Natural killer cell (primary cell): ENCODE measurements at places on chromosomes 3 and 15.
A peak's percentile ranks its signal among the peaks of the same experiment; 100 is the strongest.

GRCh38 chr3:39101022-39101689 is 6.3 kb downstream of the GORASP1 start:
- no peak for DNase-seq

GRCh38 chr15:64767203-64767602 is 8.2 kb downstream of the RBPMS2 start:
- peak; percentile 39 for DNase-seq

- no peak for DNase-seq
Observed at GRCh38 chr3:49161808-49162530, 4.2 kb downstream of the CCDC71 start.

GRCh38 chr3:196177567-196177966 is 33.6 kb downstream of the ZDHHC19 start:
- no peak for DNase-seq

- DNase-seq: no peak
Observed at GRCh38 chr3:112117841-112118571, 15.0 kb downstream of the GCSAM start.

GRCh38 chr3:34382859-34383258 is 584.4 kb downstream of the PDCD6IP start:
- DNase-seq: no peak

DNA sequence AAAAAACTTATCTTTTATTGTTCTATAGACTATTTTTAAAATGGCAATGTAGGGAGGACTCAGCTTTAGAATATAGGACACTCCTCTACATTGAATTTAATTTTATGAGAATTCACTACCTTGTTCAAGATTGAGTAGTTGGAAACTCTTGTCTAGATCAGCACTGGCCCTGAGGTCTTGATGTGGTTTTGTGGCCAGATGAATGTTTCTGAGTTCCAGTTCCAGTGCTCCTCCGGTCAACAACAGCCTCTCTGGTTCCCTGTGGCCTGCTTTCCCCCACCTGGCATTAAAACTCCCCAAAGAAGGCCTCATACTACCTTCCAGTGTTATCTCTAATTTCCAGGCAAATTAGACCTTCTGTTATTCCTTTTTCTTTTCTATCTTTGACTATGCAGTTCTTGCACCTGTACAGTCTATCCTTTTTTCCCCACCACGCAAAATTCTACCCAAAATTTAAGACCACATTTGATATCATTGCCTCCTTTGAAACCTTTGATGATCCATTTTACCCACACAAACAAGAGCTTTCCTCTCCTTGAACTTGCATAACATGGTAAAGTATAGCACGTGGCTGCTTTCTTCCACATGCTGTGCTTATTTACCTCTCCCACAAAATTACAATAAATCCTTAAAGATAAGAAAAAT is 9.6 kb upstream of the ANP32A start:
- DNase-seq: no peak

DNA sequence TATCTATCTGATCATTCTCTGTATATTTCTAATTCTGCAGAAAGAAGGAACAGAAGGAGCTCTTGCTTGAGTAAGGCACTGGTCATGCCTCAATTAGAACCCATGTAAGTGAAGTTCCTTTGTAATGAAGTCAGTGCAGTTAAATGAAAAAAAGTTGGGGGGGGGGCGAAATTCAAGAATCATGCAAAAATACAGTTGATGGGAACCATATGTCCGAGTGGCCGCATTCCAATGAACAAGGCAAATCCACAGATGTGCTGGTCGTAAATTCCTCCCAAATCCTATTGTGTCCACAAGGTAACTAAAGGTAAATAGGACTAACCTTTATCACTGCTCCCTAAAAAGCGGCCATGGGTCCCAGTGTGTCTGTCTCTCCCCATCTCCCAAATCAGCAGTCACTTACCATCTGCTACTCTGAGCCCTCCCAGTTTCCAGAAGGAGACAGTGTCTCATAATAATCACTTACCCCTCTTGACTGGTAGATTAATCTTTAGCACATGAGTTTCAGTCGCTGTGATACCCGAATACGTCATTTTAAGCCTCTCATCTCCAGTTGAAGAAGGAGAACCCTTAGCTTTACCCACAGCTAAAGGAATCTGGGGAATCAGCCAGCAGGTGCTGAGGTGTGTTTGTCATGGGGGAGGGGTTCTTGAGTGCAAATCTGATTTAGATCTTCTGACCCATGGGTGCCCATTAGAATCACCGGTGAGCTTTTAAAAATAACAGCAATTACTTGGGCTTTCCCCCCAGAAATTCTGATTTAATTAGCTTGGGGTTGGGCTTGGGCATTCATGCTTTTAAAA is 56.3 kb upstream of the EPHB3 start:
- DNase-seq: no peak

- no peak for DNase-seq
Observed at GRCh38 chr3:170605490-170605889, 19.6 kb upstream of the SLC7A14 start.

- no peak for DNase-seq
Observed at GRCh38 chr3:130823241-130823884, 70.5 kb upstream of the ATP2C1 start.

- no peak for DNase-seq
Observed at GRCh38 chr3:111610189-111610588, 15.0 kb upstream of the ZBED2 start.

- DNase-seq: no peak
Observed at GRCh38 chr3:7779331-7779730, 722.3 kb upstream of the LMCD1 start.

DNA sequence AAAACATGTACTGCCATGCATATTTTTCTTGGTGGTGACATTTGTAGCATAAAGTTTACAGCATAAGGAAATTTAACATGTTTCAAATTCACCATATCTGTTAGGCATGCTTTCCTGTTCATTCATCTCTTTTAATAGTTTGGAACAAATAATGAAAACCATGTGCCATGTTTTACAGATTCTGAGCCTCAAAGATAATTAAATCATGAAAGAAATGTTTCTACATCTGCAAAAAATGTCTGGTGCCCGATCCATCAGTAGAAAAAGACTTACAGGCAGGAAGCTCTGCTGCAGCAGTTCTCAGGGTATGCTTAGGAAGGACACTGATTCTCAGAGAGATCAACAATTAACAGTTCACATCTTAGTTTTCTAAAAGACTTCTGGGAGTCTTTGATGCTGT is 316.2 kb downstream of the IL5RA start:
- no peak for DNase-seq

GRCh38 chr3:79473993-79474392 is 293.8 kb downstream of the ROBO1 start:
- no peak for DNase-seq

GRCh38 chr3:42519568-42519962 is 17.1 kb downstream of the VIPR1 start:
- DNase-seq: no peak

DNA sequence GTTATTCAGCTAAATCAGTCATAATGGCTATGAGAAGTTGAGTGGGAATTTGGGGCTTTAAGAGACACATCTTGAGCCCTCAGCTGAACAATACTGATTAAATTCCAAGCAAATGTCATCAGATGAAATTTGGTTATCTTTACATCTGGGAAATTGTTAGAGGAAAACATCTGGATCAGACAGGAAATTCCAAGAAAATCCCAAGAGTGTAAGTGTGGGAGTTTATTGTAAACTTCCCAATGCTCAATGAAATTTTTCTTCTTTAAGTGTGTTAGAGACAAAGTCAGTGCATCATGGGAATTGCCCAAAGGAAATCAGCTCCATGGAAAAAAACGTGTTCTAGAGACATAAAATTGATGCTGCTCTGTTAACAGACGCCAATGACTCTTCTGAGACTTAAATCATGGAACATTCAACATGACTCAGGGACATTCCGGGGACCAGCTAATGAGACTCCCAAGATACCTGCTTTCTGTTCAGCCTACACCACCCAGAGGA is 19.8 kb upstream of the DCLK3 start:
- no peak for DNase-seq

DNA sequence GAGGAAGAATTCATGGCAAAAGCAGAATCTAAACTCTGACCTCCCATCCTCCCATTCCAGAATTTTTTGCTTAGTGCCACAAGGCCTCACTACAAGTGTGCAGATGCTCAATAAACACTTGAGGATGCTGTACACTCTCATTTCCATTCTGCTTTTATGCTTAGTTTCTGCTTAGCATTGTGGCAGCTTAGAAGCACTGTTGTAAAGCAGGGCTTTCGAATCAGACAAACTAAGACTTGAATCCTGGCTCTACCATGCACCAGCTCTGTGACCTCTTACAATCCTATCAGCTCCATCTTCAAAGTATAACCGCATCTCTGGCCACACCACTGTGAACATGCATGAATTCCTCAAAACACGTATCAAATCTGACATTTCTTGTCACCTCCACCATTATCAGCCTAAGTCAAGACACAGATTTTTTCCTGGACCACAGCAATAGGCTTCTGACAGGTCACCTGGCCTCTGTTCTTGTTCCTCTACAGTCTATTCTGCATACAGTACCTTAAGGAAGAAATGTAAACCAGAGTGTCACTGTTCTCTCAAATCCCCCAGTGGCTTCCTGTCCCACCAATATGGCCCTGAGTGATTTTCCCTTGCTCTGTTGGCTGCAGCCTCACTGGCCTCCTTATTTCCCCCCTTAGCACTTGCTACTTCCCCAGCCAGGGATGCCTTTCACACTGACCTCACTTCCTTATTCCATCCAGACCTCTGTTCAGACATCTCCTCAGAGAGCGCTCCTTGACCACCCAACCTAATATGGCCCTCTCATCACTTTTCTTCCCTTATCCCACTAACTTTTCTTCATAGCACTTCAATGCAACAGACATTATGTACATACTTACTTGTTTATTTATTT is 8.1 kb upstream of the PHC3 start:
- DNase-seq: no peak

GRCh38 chr3:52831500-52832301 is 1.2 kb upstream of the ITIH4 start:
- no peak for DNase-seq

DNA sequence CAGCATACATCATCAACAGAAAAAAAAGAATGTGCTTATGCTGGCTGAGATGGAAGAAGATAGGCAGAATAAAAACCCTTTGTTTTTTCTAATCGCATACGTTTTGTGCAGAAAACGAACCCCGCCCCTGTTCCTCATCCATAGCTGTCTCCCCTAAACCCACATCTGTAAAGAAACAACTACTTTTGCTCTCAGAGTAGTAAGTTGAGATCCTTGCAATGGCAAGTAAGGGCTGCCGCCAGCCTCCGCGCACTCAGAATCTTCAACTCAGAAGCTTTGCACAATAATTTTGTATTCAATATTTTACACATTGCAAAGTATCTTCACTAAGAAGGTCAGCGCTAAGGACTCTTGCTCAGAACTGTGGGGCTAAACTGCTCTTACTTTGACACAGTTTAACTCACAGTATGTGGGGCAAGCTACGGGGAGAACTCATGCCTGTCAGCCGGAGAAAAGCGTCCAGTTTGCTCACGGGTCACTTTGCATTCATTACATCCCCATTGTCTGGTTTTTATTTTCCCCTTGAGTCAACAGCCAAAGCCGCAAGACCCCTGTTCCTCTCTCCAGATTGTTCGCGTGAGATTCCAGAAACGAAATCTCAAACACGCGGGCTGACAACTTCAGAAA is 1.0 kb downstream of the LYSMD4 start:
- no peak for DNase-seq

GRCh38 chr15:75920079-75920478 is 16.4 kb downstream of the FBXO22 start:
- DNase-seq: no peak

GRCh38 chr3:58608648-58609047 is 31.5 kb upstream of the FAM107A start:
- no peak for DNase-seq

GRCh38 chr3:183699238-183699947 is 1.8 kb downstream of the YEATS2 start:
- no peak for DNase-seq

- no peak for DNase-seq
Observed at GRCh38 chr15:52303093-52303772, 7.6 kb upstream of the MYO5C start.

DNA sequence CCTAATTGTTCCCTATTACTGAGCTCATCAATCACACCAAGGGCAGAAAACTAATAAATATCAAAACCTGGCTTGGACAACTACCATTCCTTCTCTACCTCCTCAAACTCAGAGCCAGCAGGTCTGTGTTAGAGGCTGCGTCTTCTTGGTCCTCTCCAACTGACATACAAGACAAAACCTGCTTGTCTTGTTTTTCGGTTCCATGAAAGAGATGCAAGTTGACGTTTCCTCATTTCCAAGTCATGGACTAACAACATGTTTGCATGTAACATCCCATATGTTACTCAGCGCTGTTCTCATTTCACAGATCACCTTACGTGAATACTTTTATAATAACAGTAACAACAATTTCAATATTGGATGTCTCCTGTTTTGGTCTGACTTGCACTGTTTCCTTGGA is 110.9 kb downstream of the LMLN start:
- no peak for DNase-seq

- no peak for DNase-seq
Observed at GRCh38 chr15:74217907-74218885, 15.6 kb upstream of the STRA6 start.

GRCh38 chr3:169668072-169668956 is 4.8 kb upstream of the MECOM start:
- DNase-seq: peak; percentile 31

DNA sequence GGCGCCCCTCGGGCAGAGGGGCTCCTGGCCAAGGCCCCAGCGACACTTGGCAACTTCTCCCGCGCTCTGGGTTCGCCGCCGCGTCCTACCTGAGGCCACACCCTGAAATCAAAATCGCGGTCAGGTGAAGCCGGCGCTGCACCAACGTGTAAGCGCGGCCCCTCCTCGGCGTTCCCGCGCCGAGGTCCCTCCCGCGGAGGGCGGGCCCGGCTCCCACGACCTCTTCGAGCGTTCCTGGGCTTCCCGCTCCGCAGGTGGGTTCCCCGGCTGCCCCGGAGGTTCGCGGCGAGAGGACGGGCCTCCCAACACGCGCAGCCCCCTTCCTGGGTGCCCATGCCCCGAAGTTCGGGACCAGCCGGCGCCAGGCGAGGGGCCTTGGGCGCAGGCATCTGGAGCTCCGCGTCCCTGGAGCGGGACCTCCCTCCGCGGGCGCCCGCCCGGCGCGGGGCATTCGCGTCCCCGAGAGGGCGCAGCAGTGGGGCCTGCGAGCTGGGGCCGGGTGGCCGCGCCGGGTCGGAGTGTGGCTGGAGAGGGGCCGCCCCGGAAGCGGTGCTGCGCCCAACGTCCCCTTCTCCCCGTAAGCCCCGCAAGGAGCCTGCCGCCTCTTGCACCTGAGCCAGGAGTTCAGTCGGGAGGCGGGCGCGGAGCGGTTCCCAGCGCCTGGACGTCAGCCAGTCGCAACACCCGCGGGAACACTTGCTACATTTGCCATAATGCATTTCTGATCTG is 13.7 kb downstream of the PAK6 start:
- DNase-seq: peak; percentile 30

- peak; percentile 63 for DNase-seq
Observed at GRCh38 chr3:136751316-136752171, 634 bp downstream of the STAG1 start.

DNA sequence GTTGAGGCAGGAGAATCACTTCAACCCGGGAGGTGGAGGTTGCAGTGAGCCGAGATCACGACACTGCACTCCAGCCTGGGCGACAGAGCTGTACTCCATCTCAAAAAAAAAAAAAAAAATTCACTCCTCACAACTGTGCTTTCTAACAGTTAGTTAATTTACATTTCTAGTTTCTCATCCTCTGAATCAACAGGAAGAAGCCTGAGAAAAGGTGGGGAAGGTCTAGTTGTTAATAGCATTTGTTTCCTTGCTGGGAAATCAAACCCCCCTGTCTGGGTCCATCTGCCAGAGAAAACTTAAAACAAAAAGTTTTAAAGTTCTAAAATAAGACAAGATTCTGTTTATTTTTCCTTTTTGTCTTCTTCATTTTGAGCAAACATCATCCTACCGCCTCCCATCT is 62.3 kb downstream of the TMEM39A start:
- no peak for DNase-seq

- DNase-seq: no peak
Observed at GRCh38 chr15:94186770-94187331, 44.5 kb upstream of the MCTP2 start.
